ENCODE measurements at places on chromosomes 6 and 20.

DNA sequence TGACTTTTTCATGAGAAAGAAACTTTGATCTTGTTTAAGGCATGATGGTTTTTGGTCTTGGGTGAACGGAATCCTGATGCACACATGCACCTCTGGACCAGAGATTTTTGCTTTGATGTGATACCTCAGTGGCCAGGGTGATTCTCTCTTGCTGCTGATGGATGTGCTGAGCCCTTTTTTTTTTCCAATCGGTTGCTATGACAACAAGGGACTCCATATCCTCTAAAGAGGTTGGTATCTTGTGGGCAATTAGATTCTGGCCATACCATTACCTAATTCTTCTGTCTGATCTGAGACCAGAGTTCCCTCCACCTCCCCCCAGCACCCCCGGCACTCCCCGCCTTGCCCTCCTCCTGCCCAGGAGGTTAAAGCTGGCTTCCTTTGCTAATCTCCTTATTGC lies 24.9 kb downstream of the PDYN start:
- no peak for DNase-seq

GRCh38 chr6:105397987-105398386 lies 4.9 kb downstream of the PREP start:
- no peak for DNase-seq

DNA sequence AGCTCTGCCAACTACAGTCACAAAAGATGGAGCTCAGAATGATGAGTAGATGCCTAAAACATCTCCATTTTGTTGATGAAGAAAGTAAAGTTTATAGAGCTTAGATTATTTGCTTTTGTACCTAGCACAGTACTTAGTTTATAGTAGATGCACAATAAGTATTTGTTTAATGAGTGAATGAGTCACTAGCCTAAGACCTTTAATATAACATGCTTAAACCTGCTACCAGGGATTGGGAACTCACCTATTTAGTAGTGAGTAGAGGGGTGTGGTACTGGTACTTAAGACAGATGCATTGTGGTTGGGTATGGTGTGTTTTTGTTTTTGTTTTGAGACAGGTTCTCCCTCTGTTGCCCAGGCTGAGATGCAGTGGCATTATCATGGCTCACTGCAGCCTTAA lies 35.8 kb downstream of the TRIM38 start:
- no peak for DNase-seq

- DNase-seq: no peak
These were observed 658.8 kb upstream of the DEFB115 start for GRCh38 chr20:30598460-30599230.

- no peak for DNase-seq
These were observed 406.1 kb upstream of the SOX4 start for GRCh38 chr6:21187485-21187884.

- DNase-seq: no peak
These were observed 3.2 kb downstream of the CEP162 start for GRCh38 chr6:84224251-84224650.

- no peak for DNase-seq
These were observed 105.0 kb downstream of the CD109 start for GRCh38 chr6:73800997-73801396.

- DNase-seq: no peak
These were observed 17.9 kb downstream of the SNX5 start for GRCh38 chr20:17950670-17951069.
